NCI-H1105 (cell line): ENCODE measurements at places on chromosomes 7 and 10.

DNA sequence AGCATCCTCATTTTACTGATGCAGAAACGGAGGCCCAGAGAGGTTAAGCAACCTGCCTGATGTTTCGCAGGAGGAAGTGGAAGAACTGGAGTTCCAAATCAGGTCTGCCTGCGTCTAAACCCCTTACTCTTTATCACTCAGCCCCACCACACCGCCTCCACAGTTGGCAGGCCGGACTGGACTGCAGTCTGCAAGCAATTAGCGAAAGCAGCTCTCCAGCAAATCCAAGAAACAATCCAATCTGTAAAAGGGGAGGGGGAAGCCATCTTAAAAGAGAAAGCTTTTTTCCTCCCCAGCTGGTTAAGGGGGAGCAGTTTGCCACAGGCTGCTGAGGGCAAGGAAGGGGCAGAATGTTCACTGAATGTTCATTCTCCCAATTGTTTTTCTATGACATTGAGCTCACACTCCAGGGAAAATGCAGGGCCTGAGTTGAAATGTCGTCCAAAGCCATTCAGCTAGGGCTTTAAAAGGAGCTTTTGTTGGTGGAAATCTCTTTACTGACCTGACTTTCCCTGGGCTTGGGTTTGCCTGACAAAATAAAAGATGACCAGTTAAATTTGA lies 350.1 kb downstream of the RNLS start:
- no peak for DNase-seq

DNA sequence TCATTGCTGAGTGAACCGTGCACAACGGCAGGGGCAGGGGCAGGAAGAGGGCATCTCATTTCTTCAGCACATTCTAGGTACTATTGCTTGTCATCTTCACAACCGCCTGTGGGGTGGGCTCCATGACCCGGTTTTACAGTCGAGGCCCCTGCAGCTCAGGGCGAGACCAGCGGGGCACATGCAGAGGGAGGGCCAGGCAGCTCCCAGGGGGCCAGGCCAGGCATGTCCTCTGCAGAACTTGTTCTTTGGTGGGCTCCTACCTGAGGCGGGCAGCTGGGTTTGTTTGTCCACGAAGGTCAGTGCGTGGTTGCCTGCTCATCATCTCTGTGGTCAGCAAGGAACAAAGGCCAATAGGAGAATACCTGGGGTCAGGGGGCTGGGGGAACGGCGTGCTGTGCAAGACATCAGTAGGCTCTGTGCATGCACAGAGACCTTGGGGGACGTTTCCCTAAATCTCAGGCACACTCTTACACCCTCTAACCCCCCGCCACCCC lies 75.1 kb upstream of the LEP start:
- no peak for DNase-seq

GRCh38 chr10:48477616-48478015 lies 127.3 kb downstream of the ARHGAP22 start:
- DNase-seq = no peak

DNA sequence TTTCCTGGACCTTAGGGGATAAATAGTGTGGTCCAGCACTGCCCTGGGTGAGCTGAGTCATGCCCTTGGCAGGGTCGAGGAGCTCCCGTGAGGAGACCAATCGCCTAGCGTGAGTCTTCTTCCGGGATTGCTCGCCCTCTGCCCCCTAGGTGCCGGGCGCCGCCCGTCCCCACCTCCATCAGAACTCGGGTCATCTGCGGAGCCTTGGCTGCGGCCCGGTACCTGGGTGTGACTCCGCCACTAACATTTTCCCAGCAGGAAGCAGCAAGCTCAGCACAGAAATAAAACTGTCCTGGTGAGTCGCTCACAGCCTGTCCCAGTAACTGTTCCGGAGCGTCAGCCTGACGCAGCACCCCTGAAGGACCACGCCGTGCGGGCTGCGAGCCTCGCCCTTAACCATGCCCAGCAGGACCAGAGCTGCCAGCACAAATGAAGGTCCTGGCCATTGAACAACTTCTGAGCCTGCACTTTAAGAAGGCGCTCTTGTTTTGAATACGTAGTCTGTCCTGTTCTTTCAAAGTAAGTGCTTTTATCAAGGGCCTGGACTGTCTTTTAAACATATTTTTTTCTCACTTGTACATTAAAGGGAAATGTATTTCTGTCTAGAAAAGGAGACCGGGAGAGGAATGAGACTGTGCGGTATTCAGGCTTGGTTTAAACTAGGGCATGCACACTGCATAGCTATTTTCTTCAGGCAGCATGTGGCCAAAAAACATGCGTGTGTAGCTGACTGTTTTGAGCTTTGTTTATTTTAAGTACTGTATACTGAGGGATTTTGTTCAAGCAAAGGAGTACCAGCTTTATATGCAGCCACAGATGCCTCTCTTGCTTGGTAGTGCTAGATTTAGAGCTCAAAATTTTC lies 136.7 kb downstream of the HECW1 start:
- no peak for DNase-seq

DNA sequence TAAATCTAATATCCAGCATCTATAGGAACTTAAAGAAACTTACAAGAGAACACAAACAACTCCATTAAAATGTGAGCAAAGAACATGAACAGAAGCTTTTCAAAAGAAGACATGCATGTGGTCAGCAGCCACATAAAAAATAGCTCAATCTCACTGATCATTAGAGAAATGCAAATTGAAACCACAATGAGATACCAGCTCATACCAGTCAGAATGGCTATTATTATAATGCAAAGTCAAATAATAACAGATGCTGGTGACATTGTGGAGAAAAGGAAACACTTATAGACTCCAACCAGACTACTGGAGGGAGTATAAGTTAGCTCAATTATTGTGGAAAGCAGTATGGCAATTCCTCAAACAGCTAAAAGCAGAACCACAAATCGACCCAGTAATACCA lies 1314.5 kb downstream of the XPNPEP1 start:
- DNase-seq = no peak

DNA sequence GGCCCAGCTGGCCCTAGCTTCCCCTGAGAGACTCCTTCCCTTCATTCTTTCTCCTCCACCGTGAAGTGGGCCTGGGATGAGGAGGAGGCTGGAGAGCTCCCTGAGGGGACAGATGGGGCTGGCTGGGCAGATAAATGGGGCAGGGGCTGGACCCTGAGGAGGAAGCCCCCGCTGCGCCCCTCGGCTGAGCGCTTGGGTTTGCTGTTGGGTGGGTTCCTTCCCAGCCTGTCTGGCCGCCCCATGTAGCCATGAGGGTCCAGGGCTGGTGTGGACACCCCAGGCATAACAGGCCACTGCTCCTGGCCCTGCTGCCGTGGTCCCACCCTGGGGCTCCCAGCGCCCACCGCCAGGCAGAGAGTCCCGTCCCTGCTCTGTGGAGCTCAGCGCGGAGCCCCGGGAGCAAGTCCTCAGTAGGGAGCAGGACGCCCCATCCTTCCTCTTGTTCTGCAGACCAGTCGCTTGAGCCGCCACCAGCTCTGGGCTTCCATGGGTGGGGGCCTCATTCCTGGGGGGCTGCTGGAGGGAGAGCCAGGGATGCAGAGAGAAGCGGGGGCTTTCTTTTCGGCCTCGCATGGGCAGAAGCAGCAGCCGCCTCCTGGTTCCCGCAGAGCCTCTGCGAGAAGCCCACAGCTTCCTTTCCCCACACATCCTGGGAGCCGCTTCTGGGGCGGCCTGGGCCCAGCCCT lies 266.4 kb upstream of the TCERG1L start:
- no peak for DNase-seq
